ENCODE measurements at places on chromosomes 12 and 14.

DNA sequence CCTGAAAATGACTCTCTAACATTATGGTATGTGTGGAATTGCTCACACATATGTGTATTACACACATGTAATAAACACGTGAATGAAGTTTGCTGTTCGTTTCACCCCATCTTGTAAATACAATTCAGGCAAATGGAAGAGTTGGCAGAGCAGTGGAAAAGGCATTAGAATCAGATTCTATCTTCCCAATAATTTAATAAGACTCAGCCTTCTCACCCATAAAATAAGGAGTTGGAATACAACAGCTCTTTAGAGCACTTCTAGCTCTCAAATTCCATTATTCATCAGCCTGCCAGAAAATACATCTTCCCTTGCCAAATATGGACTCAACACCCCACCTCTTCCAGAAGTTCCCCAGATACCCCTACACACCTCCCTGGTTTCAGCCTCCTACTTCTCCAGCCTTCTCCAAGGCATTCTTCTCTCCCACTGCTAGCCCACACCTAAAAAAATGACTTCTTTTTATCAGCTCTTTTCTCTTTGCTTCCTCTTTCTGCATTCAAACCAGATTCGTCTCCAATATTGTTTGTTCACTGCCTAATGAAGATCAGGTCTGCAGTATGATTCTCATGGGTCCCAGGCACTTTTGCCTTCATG lies 66.2 kb upstream of the DYRK2 start:
- no peak for DNase-seq

GRCh38 chr12:91422811-91423692 lies 240.4 kb upstream of the DCN start:
- no peak for DNase-seq

DNA sequence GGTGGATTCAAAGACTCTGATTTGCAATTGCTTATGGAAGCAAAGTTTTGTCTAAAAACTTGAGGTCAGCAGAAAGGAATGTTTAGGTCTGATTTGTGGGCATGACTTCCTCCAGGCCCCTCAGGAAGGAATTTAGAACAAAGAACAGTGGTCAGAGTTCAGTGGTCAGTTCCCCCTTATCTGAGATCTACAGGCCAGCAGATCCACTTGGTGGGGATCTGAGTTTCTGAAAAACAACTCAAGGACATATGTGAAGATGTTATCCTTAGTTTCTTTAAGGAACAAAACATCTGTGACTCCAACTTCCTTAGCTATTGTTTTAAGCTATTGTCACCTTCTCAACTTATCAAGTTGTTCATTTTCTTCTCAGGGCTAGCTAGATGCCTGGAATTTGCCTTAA lies 28.0 kb upstream of the NAA30 start:
- DNase-seq, result no peak

DNA sequence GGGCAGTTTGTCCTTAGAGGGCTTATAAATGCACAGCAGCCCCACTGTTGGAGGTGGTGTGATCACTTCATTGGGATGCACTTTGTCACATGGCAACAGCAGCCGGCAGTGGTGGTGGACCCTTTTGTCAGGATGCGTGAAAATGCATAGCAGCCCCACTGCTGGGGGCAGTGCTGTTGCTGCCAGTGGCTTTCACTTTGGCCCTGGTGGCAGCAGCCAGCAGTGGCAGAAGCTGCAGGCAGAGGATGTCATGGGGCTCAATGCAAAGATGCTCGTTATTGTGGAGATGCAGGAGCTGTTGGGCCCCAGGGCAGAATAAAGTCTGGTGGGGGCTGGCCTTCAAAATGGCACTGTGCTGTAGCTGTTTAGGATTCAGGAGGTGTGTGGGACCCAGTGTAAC lies 173.0 kb upstream of the DAAM1 start:
- DNase-seq, result no peak

- no peak for DNase-seq
Measured at GRCh38 chr12:8867009-8867408, 44.6 kb downstream of the A2ML1 start.

DNA sequence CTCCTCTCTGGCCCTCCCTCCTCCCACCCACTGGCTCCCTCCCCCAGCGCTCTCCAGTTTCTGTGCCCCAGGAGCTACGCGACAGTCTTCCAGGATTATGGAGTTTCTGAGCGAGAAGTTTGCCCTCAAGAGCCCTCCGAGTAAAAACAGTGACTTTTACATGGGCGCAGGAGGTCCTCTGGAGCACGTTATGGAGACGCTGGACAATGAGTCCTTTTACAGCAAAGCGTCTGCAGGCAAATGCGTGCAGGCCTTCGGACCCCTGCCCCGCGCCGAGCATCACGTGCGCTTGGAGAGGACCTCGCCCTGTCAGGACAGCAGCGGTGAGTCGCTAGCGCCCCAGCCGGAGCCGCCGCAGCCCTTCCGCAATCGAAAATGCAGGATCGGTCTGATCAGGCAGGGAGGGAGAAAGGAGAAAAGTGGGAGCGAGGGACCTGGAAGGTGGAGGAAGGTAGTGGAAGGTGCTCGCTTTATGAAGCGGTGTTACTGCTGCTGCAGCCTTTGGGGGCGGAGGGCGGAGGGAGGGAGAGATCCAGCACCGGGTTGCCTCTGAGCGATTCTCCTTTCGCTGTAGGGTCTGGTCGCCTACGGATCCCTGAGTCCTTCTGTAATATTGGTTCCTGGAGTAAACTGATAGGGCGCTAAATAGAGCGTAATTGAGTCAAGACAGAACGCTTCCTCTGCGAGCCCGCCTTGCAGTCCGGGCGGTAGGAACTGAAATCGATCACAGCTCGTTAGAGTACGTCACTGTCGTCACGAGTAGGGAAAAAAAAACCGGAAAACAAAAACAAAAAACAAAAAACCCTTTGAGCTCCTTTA lies at the start of gene ALX1:
TSS of gene ALX1 (plus strand) at position 56 of the 819 bp plus-strand sequence. CDS start at position 98, 42 bp downstream.
- no peak for DNase-seq

GRCh38 chr12:94114166-94114565 lies 34.2 kb upstream of the PLXNC1 start:
- DNase-seq, result no peak
